ENCODE measurements at places on chromosomes 7 and 10. TPM values are rescaled to one million over a fixed set of nuclear protein-coding genes. Genes with fewer than 3 reads are reported as not detected.

- DNase-seq = no peak
Measured at GRCh38 chr10:2851566-2851965, 215.8 kb upstream of the PFKP start.

DNA sequence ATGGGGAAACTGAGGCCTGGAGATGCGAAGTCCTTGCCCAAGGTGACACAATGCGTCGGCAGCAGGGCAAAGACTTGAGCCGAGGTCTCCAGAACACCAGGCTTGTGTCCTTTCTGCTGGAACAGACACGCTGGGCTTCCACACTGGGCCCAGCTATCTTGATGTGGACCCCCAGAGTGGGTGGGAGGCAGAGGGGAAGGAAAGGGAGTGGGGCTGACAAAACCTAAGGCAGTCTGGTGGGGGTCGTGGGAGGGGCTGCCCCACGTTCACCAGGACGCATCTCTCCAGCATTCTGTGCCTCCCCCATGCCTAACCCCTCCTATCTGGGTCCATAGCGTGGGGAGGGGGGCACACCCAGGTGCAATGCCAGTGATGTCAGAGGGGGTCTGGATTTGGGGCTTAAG is 38.1 kb downstream of the PPIF start:
- no peak for DNase-seq

DNA sequence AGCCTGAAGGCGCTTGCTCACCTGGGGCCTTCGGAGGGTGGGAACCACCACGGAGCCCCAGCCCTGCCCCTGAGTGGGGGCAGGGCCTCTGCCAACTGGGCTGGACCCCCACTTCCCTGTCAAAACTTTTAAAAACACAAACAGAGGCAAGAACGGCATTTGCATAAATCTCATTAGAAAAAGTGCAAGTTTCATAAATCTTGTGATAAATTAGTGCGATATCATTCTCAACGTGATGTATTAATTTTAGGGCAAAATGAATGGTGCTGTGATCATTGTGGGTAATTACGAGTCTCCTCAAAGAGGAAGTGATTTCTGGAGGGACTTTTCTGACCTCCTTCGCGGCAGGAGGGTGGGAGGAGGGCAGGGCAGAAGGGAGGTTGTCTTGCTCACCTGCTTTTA is 98.3 kb downstream of the CDH23 start:
- no peak for DNase-seq

GRCh38 chr7:135463908-135464307 is 46.0 kb downstream of the CNOT4 start:
- DNase-seq = no peak

DNA sequence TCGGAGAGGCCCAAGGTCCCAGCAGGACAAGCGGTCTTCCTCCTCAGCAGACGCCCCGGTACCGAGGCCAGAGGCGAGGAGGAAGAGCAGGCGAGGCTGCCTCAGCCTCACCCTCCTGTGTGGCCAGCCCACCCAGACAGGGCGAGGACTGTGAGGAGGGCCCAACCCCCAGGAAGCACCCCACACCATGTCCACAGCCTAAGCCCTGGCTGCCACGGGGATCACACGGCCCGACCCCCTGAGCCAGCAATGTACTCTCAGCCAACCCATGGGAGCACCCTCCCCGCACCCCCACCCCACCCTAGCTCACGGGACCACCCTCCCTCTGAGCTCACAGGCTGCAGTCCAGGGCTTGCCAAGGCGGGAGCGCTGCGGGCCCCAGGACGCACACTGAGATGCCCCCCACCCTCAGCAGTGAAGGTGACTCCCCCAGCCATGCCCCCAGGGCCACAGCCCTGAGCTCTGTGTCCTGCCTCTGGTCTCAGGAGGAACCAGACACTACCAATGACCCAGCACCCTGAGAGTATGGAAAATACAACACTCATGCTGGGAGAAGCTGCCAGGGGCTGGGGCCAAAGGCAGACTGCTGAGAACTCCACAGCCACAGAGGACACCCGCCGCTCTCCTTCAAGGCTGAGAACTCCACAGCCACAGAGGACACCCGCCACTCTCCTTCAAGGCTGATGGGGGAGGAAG is 93.6 kb downstream of the MAD1L1 start:
- no peak for DNase-seq

DNA sequence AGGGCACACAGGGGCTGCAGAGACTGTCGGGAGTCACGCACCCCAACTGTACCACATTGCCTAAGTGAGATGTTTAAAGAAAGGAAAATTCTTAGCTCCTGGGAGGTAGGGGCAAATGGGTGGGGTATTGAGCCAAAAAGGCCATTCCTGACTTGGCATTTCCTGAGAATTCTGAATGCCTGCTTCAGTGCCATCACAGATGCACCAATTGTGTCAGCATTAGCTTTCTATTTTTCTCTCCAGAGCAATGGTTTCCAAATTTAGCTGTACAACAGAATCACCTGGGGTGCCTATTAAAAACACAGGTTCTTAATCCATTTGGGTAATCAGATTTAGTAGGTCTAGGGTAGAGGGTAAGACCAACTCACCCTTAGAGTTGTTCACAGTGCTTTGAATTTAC is 43.1 kb downstream of the LSMEM1 start:
- no peak for DNase-seq

DNA sequence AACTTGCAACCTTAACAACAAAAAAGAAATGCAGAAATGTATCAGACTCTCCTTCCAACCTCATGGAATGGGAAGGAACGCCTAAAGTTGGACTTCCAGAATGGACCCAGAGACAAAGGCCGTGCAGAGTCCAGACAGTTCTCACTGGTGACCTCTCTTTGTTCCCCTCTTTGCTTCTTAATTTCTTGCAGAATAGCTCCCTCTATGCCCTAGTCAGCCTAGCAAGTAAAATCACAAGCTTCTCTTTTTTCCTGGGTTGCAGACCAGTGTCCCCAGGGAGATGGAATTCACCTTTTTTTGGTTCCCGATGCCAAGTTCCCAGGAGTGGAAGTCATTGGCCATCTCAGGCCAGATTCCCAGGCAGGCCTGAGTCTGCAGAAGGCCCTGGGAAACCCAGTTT is 278.0 kb downstream of the CCSER2 start:
- DNase-seq = no peak

AKR1B15 gene
- total RNA-seq = not detected

GRCh38 chr10:7795605-7796004 is 7.6 kb downstream of the ATP5F1C start:
- no peak for DNase-seq

MKI67 gene
- total RNA-seq = 32.2 TPM

FAM25A gene
- total RNA-seq = not detected

DNA sequence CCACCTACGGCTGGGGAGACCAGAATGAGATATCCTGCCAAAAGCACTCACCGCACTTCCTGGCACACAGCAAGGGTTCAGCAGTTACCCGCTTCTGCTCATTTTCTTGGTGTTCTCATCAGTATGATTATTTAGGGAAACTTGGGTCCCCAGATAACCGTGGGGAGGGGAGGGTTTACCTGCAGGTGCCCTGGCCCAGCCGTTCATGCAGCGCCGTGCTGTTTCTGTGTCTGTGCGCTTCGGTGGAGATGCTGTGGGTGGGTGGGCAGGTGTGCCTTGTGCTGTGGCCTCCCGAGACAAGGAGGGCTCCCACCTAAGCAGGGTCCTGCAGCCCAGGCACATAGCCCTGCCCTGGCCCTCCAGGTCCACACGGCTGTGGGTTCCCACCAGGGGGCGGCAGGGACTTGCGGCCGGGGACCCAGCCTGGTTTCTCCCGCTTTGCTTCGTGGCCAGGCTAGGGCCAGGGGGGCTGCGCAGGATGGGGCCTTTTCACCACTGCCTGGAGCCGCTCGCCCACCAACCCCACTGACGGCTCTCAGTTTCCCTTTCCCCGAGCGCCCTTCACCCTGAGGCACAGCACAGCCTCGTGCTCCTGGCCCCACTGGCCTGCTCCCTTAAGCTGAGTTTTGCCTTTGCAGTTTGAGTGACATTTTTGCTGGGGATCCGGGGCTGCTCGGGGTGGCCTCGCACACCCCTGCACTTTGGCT is 78.5 kb downstream of the LHPP start:
- DNase-seq = peak; percentile 39

DNA sequence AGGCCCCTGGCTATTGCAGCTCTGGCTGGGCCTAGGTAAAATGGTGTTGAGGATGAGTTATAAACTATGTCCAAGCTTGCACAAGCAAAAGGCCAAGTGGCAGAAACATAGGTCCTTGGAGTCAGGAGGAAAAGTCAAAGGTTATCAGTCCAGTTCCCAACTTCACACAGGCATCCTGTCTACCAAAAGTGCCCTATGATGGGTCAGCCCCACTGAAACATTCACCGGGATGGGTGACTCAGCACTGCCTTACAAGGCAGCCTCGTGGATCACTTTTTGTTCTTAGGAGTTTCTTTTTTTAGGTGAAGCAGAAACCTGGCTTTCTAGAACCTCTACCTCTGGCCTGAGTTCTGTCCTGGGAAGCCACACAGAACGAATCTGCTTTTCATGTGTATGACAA is 158.8 kb upstream of the LYZL2 start:
- peak; percentile 31 for DNase-seq

SMKR1 gene
- total RNA-seq = 2.7 TPM

DNA sequence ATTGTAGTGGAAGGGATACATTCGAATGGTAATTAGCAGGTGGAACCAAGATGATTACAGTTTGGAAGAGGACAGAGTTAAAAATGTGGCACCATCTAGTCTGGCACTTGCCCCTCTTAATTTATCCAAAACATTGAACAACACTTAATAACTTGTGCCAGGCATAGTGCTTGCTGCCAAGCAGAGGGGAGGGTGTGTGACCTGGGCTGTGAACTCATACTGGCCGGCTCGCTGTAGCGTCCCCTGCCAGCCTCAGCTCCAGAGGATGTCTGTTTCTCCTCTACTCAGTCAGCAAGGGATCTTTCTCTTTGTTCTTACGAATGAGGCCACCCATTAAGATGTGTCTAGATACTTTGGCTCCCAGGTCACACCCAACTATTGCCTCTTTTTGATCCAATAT is 179.4 kb upstream of the INHBA start:
- no peak for DNase-seq

DNA sequence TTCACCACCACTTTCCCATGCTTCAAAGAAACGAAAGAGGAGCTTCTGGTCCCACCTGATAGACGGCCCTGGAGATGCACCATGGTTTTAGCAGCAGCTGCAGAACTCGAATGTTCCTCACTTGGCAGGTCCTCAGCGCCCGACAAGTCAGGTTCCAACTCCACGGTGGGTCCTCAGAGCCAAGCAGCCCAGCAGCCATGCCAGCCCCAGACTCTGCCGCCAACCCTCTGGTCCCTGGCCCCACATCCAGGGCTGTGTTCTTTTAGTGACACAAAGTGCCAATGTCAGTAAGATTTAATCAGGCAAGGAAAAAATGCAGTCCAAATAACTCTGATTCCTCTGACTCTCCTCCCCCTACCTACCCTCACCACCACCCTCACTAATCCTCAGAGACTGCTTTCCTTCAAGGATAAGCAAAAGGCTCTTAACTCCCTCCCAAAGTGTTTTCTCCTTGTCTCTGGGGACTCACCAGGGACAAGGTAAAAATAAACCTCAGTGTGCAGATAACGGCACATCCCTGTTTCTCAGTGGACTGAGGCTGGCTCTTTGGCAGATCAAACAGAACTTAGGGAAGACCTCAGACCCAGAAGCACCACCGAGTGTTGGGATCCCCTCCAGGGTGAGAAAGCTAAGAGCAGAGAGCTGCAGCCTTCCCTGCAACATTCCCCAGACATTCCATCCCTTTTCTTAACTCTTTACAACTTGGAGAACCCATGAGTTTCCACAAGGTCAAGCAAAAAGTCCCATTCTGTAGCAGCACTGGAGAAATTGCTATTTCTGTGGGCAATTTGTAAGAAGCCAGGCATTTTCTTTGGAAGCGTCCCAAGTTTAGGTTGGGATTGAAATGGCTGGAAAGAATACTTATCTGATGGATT is 358.9 kb downstream of the FRMD4A start:
- no peak for DNase-seq

DNA sequence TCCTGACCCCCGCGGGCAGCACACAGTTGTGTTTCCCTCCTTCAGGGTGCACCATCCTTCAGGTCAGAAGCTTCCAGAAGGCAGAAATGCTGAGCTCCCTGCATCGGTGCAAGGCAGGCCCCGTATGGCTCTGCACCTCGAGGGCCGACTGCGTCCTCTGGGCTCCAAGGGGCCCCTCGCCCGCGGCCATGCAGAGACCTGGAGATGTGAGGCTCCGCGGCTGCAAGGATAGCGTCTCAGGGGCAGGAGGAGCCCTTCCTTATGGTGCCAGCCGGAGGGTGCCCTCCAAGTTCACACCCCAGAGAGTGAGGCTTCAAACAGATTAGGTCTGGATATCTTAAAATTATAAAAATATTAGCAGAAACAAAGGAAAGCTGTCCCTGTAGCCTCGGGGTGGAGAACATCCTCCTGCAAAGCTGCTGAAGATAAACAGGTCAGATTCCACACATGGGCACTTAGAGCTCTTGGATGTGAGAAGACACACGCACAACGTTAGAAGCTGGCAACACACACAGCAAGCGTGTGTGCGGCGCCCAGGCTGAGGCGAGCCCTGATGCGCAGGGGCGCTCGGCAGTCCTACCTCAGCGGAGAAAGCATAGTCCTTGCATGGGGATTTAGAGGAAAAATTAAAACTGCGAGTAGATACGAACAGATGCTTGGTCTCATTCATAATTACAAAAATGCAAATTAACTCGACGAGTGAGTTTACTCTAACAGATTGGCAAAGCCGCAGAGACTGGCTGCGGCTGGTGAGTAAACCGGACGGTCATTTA is 20.4 kb downstream of the KNDC1 start:
- DNase-seq = no peak

- no peak for DNase-seq
Measured at GRCh38 chr10:114709984-114710383, 51.9 kb upstream of the ABLIM1 start.

GRCh38 chr7:7883394-7883793 is 85.2 kb upstream of the GLCCI1 start:
- no peak for DNase-seq

- DNase-seq = no peak
Measured at GRCh38 chr7:52500841-52501240, 534.6 kb upstream of the POM121L12 start.

DNA sequence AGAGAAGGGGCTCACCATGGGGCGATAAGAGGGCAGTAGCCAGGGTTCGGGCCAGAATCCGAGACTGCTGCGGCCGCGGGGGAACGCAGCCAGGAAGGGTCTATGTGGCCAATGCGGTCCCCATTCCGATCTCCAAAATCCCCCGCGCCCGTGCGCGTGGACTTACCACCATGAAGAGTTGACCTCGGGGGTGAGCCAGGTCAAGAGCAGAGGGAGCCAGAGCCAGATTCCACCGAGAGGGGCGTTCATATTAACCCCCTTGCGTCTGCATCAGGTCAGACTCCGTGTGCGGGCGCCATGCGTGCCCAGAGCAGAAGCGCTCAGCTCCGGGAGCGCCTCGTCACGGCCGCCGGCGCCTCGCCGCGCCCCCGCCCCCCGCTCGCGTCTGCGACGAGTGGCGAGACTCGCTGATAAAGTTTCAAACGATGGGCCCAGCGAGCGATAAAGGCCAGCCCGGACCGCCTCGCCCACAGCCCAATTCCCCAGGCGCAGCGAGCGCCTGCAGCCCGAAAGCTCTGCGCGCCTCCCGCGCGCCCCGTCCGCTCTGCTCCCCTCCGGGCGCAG is at the start of gene WNT2:
WNT2 (minus strand) TSS at position 318 of the 564 bp plus-strand sequence; CDS start at position 249, 69 bp downstream.
- DNase-seq = peak; percentile 25

- no peak for DNase-seq
Measured at GRCh38 chr10:128286141-128286761, 160.0 kb upstream of the MKI67 start.

All from Daoy (cell line).